NCI-H187 treated with DMSO at 0.1 percent for 48 hours (cell line): ENCODE measurements at places on chromosomes 6 and 20.

DNA sequence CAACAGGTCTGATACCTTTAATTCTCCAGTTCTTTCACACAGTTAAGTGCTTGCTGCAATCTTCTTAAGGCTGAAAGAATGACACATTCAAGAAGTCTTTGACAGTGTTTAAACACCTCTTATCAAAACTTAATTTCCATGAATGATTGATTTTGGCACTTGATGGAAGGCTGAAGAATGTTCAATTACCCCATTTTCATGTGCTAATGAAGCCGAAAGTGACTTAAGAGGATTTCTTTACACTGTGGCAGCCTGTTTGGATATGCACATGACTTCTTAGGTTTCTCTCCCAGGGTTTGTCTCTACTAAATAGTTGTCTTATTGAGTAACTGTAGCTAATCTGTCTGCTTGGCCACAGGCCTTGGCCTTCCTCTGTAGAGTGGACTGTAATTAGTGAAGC, 81.1 kb upstream of the PRDM1 start:
- DNase-seq: no peak

DNA sequence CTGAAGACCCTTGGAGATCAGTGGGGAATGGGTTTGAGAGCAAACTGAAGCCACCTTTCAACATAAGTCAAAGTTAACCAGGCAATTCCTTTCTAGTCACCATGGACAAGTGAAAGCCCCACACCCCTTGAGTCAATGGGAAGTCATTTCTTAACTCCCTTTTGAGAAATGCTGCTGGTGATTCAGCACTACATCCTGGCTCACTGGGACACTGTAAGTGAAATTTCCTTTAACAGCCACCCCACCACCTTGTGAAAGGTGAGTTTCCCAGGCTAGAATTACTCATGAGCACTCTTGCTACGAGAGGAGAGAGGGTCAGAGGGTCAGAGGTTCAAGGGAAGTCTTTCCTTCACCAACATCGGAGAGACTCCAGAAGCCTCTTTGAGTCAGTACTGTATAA, 93.3 kb upstream of the MARCKS start:
- DNase-seq: no peak

GRCh38 chr20:63270606-63271325, 1.8 kb upstream of the ARFGAP1 start:
- DNase-seq: no peak

GRCh38 chr6:144894240-144894639, 609.1 kb downstream of the UTRN start:
- DNase-seq: no peak

DNA sequence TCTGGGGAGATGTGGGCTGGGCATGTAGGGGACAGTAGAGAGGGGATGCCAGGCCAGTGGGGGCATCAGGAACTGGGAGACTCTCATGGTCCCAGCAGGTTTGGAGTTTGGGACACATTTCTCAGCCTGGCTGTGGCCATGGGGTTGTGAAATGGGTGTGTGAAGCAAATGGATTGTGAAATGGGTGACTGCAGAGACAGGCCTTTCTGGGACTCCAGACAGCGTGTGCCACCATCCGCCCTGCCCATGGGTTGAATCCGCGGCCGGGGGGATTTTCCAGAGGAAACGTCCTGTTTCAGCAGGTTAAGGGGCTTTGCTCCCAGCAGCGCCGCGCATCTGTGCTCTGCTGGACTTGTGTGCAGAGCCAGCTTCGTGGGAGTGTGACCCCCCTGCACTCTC, 3.7 kb upstream of the PMEPA1 start:
- no peak for DNase-seq

DNA sequence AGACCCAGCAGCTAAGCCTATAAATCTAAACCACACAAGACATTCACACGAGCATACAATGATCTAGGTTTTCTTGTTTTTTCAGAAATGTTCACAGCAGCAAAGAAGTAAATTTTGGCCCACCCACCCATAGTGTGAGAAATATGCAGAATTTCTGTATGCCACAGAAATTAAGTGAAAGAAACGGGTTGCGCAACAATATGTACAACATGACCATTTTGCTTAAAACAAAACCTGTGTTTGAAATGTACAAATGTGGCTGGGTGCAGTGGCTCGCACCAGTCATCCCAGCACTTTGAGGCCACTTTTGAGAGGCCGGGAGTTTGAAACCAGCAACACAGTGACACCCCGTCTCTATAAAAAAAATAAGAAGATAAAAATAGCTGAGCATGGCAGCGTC, 9.4 kb downstream of the SALL4 start:
- DNase-seq: no peak

DNA sequence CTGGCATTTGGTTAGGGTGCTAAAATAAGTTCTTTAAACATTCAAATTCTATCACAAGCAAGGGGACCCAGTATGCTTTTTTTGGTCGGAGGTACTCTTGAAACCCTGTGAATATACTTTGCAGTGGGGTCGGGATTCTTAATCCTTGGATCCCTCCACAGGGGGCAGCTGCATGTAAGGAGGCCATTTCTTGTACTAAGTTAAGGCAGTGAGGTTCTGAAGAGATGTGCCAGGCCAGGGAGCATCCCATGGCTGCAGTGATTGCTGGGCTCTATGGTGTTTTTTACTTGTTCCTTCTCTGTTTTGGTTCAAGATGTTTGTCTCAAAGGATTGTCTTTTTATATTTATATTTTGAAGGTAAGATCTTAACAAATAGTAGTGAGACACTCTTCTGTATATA, 50.4 kb downstream of the TOP1 start:
- DNase-seq: no peak

GRCh38 chr20:61303675-61304074, 51.6 kb downstream of the CDH4 start:
- DNase-seq: no peak

DNA sequence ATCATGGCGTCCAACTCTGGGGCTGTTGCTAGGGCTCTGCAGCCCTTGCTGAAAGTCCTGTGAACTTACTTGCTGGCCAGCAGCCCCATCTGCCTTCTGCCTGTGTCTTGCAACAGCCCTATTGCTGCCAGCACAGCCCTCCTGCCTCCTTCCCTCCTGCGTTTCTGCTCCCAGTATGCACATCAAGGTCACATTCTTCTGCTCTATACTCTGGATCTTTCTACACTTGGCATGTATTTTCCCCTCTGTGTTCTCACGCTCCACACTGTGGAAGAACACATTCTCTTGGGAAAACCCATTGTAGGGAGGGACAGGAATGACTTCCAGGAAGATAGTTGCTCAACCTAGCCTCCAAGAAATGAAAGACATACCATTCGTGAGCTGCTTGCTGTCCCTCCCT, 80.9 kb upstream of the PHACTR2 start:
- no peak for DNase-seq

DNA sequence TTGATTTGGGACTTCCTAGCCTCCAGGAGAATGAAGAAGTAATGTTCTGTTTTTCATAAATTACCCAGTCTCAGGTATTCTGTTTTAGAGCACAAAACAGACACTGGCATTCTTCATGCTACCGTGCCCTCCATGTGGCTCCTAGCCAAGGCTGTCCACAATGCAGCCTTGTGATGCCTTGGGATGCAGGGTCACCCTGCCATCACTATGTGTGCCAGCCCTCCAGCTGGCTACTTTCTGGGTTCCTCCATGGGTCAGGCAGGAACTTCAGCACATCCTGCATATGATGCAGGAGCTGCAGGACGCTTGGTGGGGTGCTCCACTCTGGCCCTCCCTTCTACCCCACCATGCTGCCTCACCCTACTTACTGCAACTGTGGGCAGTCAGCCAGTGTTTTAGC, 38.0 kb upstream of the FAM50B start:
- DNase-seq: no peak

- DNase-seq: no peak
Measured at GRCh38 chr6:113103634-113104361, 753.3 kb upstream of the MARCKS start.

GRCh38 chr6:37456126-37456525, 23.1 kb downstream of the CMTR1 start:
- DNase-seq: no peak

DNA sequence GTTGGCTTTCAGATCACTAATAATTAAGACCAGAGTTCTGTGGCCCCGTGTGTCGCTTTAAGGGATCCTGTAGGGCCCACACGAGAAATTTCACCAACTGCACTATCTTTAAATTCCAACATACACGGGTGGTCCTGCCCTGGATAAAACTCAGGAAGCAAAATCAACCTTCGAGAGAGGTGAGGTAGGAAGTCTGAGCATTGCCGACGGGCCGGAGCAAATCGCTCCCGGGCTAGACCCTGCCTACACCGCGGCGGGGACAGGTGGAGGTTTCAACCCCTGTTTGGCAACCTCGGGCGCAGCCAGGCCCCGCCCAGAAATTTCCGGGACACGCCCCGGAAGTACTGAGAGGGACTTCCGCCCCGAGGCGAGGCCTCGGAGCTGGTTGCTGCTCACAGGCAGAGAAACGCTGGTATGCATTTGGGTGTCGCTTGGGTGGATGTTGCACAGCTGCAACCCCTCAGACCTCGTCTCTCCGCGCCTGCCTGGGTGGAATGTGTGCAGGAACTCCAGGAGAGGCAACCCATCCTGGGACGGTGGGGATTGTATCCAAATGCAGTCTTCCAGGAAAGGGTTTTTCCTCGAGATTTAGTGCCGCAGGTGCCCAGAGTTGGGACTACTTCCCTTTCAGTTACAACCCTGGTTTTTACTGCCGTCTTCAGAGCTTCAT, 19.9 kb downstream of the ZKSCAN8 start:
- no peak for DNase-seq

DNA sequence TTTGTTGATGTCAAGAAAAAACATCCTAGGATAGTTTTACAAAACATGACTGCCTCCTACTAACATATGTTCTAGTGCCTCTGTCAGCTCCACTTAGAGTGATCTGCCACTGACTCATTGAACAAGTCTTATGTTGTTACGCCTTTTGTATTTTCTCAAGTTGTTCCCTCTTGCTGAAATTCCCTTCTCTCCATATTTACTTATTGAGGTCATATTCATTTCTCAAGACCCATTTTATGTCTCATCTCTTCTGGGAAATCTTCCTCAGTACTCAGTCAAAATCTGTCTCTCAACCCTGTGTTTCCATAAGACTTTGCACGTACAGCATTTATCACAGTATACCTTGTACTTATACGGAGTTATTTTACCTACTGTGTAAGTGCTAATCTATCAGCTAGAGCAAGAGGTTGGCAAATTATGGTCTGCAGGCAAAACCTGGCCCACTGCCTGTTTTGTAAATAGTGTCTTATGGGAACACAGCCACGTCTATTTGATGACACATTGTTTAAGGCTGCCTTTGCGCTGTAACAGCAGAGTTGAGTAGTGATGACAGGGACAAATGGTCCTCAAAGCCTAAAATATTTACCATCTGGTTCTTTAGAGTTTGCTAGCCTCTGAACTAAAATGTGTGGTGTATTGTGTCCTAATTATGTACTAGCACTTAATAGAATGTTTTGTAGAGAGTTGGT, 83.4 kb downstream of the ADGRB3 start:
- no peak for DNase-seq

DNA sequence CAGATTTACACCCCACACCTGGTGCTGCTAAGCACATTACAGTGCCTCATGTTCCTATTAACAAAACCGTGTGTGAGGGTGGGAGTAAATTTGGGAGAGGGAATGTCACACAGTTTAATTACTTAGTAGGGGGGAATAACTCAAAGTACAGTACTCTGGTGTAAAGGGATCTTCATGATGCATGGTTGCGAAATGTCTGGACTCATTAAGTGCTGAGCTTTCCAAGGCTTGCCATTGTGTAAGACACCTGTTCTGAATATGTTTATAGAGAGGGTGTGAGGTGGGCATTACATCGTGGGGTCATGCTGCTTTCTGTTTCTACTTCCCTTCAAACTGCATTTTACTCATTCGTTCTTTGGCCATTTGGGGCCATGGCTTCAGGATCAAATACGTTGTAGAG, 181.2 kb downstream of the ADGRG6 start:
- DNase-seq: no peak

- no peak for DNase-seq
Measured at GRCh38 chr6:165701005-165701404, 38.0 kb upstream of the PDE10A start.

DNA sequence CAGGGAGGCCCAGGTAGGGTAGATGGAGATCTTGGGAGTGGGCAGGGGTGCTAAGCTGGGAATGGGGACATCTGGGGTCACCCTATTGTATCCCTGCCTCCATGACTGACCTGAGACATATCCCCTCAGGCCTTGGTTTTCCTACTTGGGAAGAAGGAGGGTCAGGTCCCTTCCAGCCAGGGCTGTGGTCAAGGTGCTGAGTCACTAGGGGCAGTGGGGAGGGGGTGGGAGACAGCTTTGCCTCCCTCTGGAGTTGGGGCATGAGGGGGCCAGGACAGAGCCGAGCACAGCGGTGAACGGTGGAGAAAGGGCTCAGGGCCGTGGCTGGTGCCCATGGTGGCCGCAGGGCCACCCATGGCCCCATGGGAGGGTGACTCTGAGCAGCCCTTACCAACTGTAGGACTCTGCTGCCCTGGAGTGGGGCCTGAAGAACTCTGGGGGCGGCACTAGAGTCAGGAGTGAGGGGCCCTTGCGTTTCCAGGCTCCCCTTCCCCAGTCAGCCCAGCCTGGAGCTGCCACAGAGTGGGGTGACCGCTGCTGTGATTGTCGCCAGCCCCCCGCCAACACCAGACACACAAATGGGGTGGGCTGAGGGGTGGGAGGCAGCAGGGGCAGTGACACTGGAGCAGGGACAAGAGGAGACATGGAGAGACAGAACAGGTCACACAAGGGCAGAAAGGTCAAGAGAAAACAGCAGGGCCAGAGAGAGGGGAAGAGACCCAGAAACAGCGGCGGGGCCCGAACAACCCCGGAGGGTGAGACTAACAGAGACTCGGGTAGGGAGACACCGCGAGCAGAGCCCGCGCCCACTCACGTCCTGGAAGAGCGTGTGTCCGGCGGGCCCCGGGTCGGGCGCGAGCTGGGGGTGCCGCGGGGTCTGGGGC, 576 bp downstream of the NECAB3 start:
- DNase-seq: no peak

- DNase-seq: no peak
Measured at GRCh38 chr6:17700421-17701416, 6.0 kb downstream of the NUP153 start.

DNA sequence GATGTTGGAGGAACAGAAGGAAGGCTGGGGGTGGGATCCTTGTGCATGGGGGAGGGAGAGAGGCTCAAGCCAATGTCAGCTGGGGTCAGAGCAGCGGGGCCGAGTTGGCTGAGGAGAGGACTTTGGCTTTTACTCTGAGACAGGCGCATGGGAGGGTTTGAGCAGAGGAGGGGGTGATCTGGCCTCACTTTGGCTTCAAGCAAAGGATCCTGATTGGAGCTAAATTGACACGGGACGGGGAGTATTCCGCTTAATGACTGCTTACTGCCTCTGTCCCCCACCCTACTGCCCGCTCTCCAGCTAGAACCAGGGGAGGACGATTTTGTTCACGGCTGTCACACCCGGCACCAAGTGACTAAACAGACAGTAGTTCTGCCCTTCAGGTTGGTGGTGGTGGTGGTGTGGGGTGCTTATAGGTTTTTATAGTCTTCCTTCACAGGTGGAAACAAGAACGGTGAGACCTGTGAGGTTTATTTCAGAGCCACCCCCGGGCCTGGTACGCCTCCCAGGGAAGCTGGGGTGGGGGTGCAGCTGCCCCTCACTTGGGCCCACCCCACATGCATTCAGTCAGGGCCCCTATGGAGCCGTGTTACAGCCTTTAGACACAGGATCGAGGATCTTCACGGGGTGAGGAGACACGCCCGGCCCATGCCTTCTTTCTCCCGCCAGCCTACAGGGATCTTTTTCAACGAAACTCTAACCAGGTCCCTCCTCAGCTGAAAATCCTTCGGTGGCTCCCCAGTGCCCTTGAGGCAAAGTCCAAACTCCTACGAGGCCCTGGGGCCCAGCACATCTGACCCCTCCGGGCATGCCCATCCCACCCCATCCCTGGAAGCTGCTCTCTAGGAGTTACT, 1.3 kb upstream of the SNAI1 start:
- no peak for DNase-seq

- DNase-seq: no peak
Measured at GRCh38 chr20:5000263-5001173, 792 bp downstream of the SLC23A2 start.
